ENCODE measurements at places on chromosomes 3 and 15.

DNA sequence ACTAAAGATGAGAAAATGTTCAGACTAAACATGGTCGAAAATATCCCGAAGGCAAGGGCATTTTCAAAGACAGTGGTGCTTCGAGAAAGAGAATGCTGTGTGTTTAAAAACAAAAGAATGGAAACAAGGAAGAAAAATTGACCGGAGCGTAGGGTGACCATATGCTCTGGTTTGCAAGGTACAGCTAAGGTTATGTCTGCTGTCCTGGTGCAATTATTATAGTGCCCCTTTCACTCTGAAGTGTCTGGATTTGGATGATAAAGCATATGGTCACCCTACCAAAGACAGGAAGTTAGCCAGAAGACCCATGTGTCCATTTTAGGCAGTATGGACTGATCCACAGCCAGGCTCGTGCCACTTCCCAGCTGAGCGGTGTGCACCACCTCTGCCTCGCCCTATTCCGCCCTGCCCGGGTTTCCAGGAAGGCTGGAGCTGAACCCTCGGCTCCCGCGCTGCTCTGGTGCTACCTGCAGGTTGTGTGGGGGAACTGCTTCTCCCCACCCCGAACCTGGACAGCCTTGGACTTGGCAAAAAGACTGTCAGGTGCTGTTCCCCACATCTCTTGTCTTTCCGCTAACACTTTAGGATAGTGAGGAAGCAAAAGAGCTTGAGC, 25.2 kb downstream of the GOLGA6D start:
- no peak for DNase-seq

- DNase-seq: no peak
Measured at GRCh38 chr3:123361071-123361470, 87.8 kb downstream of the ADCY5 start.

DNA sequence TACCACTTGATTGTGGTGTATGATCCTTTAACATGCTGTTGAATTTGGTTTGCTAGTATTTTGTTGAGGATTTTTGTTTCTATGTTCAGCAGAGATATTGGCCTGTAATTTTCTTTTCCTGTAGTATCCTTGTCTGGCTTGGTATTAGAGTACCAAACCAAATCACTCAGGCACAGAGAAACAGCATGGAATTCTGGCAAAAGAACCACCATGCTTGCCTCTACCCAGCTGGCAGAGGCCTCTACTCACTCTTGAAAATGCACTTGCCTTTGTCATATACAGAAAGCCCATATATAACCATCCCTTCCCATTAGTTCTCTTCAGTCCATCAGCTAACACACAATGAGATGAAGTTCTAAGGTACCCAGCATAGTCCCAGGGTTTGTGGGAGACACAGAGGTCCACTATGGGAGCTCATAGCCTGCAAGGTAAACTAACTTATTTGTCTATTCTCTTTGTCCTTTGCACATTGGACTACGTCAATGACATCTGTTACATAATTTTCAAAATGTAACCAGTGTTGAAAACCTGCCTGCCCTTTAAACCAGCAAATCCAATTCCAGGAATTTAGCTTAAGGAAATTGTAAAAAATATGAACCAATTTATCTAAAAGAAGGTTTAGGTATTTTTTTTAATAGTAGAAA, 82.1 kb upstream of the POMGNT2 start:
- DNase-seq: no peak

- DNase-seq: no peak
Measured at GRCh38 chr3:189927975-189928895, 192.5 kb downstream of the P3H2 start.

GRCh38 chr3:10319251-10319650, 1.7 kb downstream of the SEC13 start:
- no peak for DNase-seq

DNA sequence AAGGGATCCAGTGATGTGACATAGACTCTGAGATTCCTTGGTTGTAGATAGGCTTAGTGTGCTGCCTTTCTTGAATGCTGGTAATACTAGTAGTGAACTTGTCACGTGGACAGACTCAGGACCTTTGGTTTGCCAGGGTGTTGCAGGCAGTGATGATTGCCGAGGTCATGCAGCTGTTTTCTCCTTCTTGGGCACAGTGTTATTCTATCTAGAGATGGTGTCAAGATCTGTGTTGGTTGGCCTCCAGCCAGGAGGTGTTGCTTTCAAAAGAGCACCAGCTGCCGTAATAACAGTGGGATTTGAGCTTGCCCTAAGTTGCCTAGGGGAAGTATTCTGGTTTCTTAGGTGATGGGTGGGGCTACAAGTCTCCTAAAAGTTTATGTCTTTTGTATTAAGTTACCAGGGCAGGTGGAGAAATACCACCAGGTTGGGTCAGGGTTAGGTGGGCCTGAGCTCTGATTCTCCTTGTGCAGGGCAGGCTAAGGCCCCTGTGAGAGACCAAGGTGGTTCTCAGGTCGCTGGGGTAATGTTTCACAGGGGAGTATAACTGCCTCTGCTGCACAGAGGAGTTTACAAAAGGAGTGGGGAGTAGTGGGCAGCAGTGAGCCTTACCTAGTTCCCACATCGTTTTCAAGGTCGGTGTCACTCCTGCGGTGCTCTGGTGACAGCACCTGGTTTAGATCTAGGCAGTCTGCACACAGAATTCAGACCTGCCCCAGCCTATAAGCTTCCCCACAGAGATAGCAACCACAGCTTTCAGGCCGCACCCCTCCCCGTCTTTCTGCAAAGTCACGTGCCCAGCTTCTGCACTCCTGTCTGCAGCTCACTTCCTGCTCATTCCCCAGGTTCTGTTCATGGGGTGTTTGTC, 350.3 kb downstream of the DOCK3 start:
- DNase-seq: peak; percentile 36

- no peak for DNase-seq
Measured at GRCh38 chr15:49083401-49084284, 37.4 kb upstream of the SECISBP2L start.

GRCh38 chr3:157086775-157087174, 73.2 kb downstream of the CCNL1 start:
- DNase-seq: no peak

GRCh38 chr3:136741063-136741462, 11.1 kb downstream of the STAG1 start:
- DNase-seq: no peak

GRCh38 chr3:1326546-1326945, 233.7 kb downstream of the CNTN6 start:
- no peak for DNase-seq

DNA sequence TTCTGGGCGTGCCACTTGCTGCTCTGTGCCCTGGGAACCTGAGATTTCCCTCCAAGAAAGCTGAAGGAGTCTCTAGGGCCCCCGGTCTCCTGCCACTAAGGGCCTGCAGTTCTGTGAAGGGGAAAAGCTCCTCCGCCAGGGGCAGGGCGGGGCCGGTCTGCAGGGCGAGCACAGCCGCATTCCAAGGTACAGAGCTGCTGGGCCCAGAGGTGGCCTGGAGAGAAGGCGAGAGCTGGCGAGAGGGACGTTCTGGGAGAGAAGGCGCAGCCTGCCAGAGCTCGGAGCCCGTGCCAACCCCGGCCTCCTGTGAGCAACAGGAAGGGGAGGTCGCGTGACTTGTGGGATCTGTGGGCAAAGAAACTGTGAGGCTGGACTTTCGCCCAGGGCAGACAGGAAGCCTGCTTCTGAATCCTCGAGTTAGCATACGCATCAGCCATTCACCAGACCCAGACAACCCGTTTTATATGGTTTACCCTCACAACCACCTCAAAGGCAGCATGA, 500.4 kb downstream of the SHQ1 start:
- DNase-seq: no peak

DNA sequence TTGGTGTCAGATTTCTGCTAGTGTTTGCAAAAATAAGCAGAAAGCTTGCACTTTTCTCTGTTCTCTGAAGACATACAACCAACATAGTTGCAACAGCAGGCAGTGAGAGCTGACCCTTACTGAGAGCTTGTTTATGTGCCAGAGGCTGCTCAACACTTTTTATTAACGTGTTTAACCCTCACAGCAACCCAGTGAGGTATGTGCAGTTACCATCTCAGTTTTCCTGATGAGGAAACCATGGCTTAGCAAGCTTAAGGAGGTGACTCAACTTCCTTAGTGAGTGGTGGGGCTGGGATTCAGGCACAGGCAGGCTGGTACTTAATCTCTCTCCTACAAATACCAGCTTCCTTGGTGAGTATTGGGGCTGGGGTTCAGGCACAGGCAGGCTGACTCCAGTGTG, 158.1 kb upstream of the CTDSPL start:
- DNase-seq: no peak

DNA sequence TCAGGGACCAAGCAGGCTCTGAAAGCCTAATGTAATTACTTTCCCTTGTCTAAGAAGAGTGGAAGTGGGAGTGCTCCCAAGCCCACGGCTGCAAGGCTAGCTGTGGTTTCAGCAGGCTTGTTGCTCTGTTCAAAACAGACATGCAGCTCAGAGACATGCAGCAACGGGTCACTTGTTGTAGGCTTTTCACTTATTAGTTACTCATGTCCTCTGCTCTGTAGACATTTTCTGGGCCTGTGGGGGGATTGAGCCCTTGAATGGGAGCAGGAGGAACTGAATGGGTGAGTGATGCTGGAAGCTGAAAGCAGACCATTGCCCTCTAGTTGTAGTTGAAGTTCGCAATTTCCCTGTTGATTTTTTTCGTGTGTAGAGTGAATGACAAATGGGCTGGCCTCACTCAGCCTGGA, 261.9 kb upstream of the NR2E3 start:
- DNase-seq: no peak

GRCh38 chr3:113287803-113288648, 76.7 kb downstream of the BOC start:
- DNase-seq: peak; percentile 6

DNA sequence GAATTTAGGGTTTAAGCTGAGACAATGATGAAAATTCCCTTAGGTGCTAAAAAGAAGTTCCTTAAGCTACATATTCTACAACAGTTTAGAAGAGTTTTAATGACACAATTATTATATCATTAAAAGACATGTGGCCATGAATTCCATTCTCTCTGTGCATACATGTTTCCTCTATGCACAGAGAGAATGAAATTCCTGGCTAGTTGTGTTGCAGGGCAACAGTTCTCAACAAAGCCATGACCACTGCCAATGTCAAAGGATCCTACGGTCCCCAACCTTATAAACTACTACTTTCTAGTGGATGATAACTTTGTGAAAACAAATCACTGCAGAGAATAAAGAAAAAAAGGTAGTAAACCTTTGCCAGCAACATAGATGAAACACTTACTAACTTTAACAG, 122.7 kb downstream of the OTOL1 start:
- DNase-seq: no peak

- no peak for DNase-seq
Measured at GRCh38 chr15:94280301-94280700, 48.9 kb downstream of the MCTP2 start.

DNA sequence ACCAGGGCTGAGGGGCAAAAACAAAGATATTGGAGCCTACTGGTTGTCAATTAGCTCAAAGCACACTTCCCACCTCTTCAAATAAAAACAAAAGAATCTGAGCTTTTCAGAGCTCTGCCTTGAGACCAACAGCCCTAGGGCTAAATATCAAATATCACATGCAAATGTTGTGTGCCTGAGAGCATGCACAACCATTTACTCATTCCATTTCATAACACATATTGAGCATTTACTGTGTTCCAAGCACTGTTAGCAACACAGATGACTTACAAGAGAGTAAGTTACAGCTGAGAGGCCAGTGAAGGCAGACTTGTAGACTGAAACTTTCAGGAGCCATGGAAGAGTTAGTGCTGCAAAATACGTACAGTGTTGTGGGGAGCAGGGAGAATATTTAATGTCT, 222.4 kb downstream of the CPNE4 start:
- DNase-seq: no peak

DNA sequence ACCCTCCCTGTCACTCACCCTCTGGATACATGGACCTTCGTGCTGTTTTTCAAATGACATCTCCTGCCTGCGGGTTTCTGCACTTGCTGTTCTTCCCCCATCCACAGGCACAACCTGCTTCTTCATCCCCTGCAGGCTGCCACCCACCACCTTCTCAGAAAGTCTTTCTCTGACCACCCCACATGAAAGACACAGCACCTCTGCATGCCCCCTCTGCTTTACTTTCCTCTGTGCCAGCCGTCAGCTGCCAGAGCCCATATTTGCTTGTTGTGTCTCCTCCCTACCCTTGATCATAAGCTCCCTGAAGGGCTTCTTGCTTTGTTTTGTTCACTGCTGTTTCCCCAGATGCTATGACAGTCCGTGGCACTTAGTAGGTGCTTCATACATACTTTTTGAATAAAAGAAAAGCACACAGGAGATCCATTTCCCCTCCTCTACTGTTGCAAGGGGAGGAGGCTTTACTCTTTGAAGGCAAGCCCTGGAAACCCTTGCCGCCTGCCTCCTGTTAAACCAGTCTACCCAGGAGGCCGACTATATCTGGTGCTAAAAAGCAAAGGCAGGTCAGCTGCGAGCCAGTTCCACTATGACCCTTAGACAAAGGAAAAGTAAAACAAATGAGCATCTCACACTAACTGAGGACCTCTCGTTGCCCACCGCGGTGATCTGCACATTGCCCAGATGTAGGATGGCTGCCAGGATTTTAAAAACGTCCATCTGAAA, 31.9 kb downstream of the MYO5C start:
- no peak for DNase-seq

DNA sequence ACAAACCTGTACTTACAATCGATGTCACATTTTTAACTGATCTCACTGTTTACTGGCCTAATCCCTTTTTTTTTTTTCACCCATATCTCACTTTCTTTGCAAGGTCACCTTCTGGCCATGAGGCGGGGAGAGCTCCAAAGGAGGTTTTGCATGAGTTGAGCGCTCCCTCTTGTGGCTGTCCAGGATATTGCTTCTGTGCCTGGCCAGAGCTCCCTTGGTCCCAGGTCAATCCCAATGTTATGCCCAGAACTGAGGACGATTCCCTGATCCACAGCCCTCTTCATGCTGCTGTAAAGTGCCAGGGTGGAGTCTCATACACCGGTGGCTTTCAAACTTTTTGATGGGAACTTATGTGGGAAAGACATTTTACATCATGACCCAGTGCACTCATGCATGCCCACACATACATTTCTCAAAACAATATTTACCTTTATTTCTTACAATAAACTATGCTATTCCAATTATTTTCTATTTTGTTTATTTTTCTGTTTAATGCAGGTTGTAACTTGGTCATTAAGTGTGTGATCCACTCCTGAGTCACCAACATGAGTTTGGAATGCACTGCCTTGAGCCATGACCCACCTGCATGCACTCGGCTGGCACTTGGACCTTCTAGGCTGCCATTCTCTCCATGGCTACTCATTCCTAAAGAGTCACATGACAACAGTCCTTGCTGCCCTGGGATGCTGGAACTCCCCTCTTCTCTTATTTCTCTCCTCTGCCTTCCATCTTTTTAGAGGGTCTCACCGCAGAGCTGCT, 9.6 kb upstream of the SST start:
- DNase-seq: peak; percentile 50

DNA sequence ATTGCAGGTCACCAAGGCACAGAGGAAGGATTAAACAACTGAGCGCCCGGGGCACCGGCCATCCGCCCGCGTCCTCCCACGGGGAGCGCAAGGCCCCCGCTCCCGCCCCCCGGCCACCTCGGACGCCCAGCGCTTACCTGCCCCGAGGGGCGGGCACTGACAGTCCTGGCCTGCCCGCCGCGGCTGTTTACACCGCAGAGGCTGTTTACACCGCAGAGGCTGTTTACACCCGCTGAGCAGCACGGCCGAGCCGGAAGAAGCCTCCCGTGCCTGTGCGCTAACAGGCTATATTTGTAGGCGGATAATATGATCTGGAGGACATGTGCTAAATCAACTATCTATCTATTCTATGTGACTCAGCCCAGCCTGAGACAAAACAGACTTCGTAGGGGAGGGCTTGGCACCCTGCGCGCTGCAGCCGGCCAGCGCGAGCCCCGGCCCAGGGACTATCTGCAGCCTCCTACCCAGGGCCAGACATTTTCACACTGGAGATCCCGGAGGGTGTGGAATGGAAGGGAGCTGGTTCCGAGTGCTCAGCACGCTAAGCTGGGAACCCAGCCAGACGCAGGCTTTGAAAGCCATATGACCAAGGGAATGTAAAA, at the start of gene LRRC2:
Gene LRRC2 (minus strand): TSS at position 263 of the 602 bp plus-strand sequence. CDS start 14,711 bp downstream, outside the sequence.
- no peak for DNase-seq

Data from T-helper 2 cell (primary cell).